ENCODE measurements at places on chromosomes 3 and 15.

DNA sequence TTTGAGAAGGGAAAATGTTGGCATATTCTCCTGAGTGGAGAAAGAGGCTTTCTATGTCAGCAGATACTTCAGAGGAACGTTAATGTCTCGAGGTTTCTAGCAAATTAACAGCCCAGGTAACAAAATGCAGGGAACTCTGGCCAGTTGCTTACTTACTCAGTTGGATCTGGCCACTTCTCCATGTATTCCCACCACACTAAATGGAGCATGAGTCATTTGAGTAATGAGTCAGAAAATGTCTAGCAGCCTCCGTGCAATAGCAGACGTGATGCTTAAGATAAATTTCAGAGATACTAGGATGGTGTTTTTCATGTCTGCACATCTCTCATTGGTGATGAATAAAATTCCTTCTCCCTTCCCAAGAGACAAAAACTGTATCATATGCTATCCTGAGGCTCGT lies 671.5 kb downstream of the FHIT start:
- DNase-seq: no peak

DNA sequence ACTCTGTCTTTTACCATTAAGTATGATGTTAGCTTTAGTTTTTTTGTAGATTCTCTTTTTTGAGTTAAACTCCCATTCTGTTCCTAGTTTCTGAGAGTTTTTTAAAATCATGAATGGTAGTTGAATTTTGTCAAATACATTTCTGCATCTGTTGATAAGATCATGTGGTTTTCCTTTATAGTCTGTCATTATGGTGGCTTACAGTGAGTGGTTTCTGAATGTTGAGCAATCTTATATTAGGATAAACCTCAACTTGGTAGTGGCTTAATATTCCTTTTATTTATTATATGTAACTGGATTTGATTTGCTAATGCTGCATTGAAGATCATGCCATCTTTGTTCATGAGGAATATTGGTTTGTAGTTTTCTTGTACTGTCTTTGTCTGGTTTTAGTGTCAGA lies 34.8 kb downstream of the NEO1 start:
- DNase-seq: no peak

DNA sequence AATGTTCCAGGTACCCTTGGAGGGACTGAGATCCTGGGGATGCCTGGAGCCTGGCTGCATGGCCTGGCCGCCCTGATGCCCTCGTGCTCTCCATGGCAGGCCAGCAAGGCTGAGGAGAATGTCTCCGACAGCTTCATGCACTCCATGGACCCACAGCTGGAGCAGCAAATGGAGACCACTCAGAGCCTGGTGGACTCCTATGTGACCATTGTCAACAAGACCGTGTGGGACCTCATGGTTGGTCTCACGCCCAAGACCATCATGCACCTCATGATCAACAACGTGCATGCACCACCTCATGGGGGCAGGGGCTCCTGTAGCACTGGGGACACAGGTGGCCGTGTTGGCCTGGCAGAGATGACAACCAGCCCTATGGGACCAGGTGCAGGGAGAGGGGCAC lies 19.7 kb downstream of the GOLGA6A start:
- no peak for DNase-seq

DNA sequence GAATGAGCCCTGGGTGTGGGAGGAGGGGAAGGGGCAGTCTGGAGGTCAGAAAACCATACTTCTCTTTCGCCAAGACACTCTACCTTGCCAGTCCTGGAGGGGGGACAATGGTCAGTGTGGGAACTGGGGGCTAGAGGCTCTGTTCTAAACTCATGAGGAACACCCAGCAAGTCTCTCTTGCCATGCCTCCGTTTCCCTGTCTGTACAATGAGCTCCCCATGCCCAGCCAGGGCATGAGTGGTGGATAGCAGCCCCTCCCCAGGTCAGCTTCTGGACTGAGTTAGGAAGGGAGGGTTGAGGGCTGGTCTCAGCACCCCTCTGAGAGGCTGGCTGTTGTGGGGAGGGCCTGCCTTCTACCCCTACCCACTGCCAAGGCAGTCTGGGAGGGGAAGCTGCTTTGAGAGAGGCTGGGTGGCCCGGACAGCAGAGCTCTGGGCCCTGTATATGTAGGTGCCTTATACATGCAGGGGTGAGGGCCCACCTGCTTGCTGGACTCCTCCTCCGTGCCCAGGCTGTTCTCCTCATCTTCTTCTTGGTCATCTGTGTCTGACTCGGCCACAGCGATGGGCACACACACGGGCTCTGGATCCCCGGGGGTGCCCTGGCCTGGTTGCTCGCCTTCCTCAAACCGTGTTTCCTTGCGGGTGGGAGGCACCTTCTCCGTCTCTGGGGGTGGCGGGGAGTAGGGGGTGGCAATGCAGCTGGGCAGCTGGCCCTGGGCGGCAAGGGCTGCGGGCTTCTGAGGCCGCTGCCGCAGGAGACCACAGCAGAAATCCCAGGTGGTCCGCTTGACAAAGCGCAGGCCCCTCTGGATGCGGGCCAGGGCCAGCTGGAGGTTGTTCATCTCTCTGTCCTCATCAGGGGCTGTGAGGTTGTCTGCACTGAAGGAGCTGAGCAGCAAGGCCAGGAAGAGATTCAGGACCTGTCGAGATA lies 68.8 kb downstream of the SCN5A start:
- DNase-seq: no peak

- DNase-seq: no peak
These were observed 248.1 kb downstream of the KLF13 start for GRCh38 chr15:31574766-31575165.

GRCh38 chr3:32972482-32973146 lies 21.2 kb downstream of the CCR4 start:
- DNase-seq: no peak

- no peak for DNase-seq
These were observed 145.1 kb upstream of the PLSCR5 start for GRCh38 chr3:146750196-146750595.

- no peak for DNase-seq
These were observed 48.9 kb downstream of the ABCC5 start for GRCh38 chr3:183968666-183969245.

DNA sequence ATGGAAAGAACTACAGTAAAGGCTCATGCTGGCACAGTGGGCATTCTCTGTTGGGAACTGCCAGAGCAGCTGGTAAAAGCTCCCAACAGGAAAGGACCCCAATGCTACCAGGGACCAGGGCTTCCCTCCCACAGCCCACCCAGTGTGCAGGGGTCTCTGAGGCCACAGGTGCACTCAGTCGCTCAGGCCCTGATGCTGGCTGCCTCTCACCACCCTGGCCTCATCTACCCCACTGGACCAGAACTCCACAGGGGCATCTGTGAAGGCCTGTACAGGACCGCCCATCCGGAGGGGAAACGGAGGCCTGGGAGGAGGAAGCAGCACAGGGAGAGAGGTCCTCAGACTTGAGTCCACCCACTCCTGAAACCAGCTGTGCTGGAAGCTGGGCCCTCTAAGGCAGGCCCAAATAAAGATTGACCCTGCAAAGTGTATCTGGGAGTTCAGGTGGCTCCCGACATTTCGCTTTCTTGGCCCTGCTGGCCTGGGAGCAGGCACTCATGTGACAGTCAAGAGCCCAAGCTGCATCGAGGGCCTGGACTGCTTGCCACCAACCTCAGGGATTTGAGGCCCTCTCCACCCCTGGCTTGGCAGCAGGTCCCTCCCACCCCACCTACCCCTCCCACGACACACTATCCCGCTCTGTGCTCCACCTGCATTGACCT lies 12.7 kb downstream of the KLF15 start:
- DNase-seq: no peak

GRCh38 chr3:23726811-23727548 lies 78.8 kb upstream of the UBE2E1 start:
- no peak for DNase-seq

- DNase-seq: no peak
These were observed 47.3 kb downstream of the BDH1 start for GRCh38 chr3:197508461-197508860.

Data from stimulated activated CD4-positive, alpha-beta T cell treated with anti-CD3 and anti-CD28 coated beads, Interleukin-4, amount 100 ng/mL, for 4 hours (primary cell).